ENCODE measurements at places on chromosomes 12 and 14. TPM values are rescaled to one million over a fixed set of nuclear protein-coding genes. Genes with fewer than 3 reads are reported as not detected.

TC2N gene
- 216 TPM for total RNA-seq

DNA sequence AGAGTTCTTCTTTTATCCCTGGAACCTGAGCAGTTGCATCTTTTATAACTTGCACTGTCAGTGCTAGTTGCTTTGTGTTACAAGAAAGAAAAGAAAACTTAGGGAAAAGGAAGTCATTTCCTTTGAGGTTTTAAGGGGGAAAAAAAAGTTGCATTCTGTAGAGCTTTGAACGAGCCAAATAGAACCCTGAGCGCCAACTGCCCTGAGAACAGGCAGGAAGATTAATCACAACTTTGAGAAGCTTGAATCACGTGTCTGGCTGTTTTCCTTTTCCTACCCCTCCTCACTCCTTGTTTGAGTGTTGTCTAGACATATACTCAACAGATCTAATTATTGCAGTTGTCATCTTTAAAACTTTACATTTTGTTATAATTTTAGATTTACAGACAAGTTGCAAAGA, 12.5 kb downstream of the PCNX1 start:
- no peak for DNase-seq

TAC3 gene
- not detected for total RNA-seq

DNA sequence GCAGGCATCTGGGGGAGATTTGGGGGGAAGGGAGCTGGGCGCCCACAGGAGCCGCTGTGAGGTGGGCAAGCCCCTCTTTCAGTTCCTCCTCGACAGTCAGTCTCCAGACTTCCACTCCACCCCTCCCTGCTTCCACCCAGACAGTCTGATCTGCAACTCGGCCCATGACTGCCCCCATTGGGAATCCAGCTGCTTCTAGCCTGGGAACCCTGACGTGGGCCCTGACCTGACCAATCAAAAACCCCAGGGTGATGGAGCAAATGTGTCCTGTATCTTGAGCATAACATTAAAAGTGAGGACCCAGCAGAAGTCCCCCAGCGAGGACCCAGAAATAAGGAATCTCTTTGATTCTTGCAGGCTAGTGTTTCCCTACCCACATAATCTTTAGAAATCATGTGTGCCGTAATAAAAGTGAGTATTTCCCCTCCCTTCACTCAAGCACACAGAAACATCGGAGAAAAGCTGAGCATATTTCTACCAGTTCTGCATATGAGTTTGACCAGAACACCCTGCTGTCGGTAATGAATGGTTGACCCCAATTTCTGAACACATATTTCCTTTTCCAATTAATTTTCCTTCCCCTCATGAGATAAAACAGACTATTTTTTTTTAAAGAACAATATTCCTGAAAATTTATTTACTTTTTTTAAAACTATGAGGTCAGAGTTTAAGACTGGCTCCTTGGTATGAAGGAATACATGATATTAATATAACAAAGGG, 6.4 kb downstream of the SSH1 start:
- DNase-seq: no peak

DNA sequence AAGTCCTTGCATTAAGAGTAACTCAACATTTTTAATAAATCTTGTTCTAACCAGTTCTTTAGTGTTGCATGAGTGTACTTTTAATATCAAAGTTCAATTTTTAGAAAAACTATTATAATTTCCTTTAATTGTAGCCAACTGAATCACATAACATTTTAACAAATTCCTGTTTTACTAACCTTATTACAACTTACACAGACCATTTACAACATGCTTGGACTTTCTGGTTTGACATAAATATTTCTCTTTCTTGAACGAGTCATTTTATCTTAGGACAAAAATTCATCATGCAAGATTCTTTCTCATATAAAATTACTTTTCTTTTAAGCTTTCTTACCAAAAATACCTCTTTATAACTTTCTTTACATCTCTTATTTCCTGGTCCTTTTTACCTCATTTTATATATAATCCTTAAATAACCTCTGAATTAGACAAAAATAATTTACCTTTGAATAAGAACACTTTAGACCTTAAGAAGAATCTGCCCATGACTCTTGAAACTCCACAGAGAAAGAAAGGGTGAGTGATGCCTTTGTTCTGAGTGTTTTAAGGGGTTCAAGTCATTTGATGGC, 3.9 kb downstream of the SLCO1A2 start:
- DNase-seq: no peak
